BE2C (cell line): ENCODE measurements at places on chromosomes 3 and 15.

GRCh38 chr3:138945709-138946662 lies 951 bp downstream of the FOXL2 start:
- DNase-seq: no peak

GRCh38 chr3:194283221-194284006 lies 67.7 kb downstream of the CPN2 start:
- no peak for DNase-seq

DNA sequence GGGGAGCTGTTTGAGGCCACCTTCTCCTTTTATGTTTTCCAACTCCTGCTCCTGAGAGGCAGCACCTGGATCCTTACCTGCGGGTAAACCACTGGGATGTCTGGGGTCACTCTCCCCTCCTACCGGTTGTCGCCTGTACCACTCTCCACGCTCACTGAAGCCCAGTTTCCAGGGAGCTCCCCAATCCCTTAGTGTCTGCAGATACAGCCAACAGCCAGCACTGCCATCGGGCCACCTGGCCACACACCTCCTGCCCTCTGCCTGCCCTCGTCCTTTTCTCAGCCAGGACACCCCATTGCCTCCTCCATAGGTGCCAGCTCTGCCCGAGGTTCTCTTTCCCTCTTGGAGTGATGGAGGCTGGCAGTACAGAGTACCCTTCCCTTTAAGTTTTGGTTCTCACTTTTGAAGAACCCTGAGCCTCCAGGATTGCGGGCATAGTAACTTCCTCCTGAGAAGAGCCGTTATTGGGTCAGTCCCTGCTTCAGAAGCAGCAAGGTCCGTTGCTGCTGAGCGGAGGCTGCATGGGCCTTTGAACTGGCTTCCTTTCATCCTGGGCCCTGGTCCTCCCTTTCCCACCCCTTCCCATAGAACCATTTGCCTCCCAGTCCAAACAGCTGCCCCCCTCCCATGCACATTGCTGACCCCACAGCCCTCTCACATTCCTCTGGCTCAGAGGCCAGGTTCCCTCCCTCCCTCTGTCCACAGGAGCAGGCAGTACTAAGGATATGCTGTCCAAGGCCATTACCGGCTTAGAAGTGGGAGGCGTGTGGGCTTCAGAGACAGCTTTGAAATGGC lies 30.9 kb downstream of the ARNT2 start:
- no peak for DNase-seq

DNA sequence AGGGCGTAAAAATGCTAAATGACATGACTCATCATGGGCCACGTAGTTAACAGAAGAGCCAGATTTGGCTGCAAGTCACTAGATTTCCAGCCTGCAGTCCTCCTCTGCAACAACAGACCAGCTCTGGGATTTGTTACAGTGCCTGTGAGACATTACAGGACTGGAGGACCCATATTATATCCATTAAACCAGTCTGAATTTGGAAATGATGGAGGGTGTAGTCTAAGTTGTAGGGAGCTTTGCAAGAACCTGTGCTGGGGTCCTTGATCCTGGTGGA lies 10.8 kb downstream of the ZNF774 start:
- no peak for DNase-seq

- DNase-seq: no peak
Observed at GRCh38 chr3:152386208-152386607, 117.5 kb downstream of the MBNL1 start.

- DNase-seq: no peak
Observed at GRCh38 chr3:178743297-178743696, 207.1 kb downstream of the KCNMB2 start.

- DNase-seq: no peak
Observed at GRCh38 chr3:14472471-14473351, 67.4 kb downstream of the GRIP2 start.

DNA sequence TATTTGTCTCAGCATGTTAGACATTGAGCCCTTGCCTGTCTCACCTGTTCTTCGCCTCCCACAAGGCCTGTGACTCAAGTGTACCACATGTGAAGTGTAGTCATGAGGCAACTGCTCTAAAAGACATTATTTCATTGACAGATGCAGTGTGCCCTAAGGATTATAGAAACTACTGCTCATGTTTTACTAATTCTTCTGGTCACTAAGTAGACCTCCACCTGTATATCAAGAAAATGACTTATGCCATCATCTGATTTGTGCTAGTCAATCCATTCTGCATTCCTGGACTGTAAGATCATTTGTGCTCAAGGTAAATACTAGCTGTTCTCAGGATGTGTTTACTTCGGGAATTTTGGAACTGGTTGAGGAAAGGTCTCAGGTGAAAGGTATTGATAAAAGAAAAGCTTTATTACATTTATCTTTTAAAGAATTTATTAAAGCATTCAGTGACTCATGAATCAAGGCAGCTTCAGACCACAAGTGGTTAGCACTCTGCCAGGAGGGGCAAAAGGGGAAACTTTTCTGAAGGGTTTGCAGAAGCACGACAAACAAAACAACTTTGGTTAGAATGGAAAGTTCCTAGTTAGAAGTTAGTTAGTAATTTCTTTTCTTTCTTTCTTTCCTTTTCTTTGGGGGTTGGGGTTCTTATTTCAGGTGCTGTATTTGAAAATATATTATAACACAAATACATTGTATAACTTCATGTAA lies 465.3 kb upstream of the CBLB start:
- no peak for DNase-seq

- DNase-seq: no peak
Observed at GRCh38 chr15:65182538-65182937, 2.6 kb downstream of the CLPX start.

GRCh38 chr3:42192334-42193200 lies 73.4 kb downstream of the CCK start:
- no peak for DNase-seq
